ENCODE measurements at places on chromosomes 13 and 19. TPM values are rescaled to one million over a fixed set of nuclear protein-coding genes. Genes with fewer than 3 reads are reported as not detected.

Gene SUPT20H
- total RNA-seq: 119 TPM

Gene FFAR3
- not detected for total RNA-seq

- DNase-seq: no peak
Measured at GRCh38 chr13:25157681-25158080, 14.4 kb downstream of the AMER2 start.

DNA sequence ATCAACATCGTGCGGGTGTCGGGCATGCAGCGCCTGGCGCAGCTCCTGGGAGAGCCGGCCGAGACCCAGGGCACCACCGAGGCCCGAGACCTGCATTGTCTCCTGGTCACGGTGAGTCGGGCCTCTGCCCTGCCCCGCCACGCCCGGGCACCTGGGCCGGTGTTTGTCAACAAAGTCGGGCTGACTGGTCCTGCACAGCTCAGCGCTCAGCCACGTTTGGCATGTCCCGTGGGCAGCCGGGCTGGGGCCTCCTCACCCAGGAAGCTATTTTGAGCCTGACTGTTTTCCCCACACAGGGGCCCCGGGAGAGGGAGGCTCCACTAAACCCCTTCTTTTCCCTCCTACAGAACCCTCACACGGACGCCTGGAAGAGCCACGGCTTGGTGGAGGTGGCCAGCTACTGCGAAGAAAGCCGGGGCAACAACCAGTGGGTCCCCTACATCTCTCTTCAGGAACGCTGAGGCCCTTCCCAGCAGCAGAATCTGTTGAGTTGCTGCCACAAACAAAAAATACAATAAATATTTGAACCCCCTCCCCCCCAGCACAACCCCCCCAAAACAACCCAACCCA is 1.3 kb downstream of the GADD45B start:
- no peak for DNase-seq

DNA sequence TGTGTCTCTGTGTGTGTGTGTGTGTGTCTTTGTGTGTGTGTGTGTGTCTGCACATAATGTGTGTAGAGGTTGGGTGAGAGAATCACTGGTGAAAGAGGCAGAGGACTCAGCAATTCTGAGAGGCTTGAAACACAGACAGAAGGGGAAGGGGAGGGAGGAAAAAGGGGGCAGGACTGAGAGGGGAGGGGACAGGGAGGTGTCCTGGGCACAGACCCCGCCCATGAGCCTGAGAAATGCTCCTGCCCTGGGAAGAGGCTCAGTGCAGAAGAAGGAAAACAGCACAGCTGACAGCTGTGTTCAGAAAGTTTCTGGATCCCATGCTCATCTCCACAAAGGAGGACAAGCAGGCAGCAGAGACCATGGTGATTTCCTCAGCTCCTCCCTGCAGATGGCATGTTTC is 59.1 kb upstream of the CEACAM8 start:
- DNase-seq: no peak

- no peak for DNase-seq
Measured at GRCh38 chr13:94753327-94753726, 41.0 kb upstream of the SOX21 start.

DNA sequence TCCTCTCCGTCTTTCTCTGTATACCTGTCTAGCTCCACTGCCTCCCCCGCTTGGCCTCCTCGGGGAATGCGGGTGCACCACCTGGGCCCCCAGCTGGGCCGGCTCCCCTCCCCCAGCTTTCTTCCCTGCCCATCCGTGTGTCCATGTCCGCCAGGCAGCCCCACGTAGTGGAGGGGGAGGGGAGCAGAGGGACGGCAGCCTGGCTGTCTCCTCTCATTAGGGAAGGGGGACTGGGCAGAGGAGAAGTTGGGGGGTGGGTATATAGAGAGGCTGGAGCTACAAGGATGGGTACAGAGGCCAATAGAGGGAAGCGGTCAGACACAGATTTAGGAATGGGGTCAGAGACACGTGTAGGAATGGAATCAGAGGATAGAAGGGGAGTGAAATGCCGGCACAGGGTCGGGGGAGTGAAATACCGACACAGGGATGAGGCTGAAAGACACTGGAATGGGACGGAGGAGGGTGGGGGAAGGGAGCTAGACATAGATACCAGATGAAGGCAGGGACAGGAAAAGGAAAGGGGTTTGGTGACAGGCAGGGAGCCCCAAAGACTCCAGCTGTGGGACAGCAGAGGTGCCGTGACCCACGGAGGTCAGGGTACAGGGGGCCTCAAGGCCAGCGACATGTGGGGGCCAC is 2.8 kb downstream of the NECTIN2 start:
- DNase-seq: no peak

DNA sequence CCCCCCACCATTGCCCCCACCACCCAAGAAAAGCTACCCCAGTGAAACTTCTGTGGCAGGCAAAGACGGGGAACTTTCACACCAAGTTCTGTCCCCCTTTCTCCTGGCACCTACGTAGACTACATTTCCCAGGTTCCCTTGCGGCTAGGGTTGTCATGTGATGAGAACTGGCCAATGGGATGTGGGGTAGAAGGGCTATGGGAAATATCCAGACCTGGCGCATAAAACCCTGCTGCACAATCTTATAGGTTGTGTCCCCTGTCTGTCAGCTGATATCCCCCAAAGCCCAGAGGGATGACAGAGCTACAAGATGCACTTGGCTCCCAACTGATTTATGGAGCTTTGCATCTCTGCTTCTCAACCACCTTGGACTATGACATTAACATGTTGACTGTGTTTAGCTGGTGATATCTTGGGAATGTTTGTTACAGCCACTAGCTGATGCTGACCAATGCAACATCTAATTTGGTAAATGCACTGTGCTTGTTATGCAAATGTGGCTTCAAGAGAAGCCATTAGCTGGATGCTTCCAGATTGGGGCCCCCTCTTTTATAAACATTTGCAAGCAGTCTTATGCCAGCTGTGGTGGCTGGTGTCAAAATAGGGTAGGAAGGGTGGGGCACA is 6.1 kb downstream of the SH2D3A start:
- peak; percentile 17 for DNase-seq

DNA sequence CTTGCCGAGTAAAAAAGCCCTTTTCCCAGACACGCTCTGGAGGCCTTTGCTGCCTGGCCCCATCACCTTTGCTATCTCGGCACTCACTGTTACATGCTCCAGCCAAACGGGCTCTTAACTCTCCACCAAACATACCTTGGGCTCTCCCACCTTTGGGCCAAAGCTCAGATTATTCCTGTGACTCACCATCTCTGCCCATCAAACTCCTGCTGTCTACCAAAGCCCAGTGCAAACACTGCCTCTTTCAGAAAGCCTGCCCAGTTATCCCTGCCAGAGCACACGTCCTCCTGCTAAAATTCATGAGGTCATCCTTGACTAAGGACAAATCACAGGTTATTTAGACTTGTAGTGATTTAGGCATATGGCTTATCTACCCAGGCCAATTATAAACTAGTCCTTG is 48.1 kb upstream of the SERPINE3 start:
- no peak for DNase-seq

Data from naive thymus-derived CD8-positive, alpha-beta T cell (primary cell).